ENCODE measurements at places on chromosomes 1 and 21. TPM values are rescaled to one million over a fixed set of nuclear protein-coding genes. Genes with fewer than 3 reads are reported as not detected.
A peak's percentile ranks its signal among the peaks of the same experiment; 100 is the strongest.

DNA sequence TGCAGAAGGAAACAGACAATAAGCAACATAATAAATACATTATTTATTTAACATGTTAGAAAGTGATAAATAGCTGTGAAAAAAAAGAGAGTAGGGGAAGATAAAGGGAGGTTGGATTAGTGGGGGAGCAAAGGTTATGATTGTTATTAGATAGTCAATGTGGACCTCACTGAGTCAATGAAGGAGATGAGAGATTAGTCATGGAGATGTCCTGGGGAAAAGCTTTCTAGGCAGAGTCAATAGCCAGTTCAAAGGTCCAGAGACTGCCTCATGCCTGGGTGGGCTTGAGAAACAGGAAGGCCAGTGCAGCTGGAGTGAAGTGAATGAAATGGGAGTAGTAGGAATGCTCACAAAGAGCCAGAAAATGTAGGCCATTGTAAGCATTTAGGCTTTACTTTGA lies 187.1 kb upstream of the CACYBP start:
- no peaks in the 10 kb centered on the region for H3K27me3 ChIP-seq
- no peak overlapping the region for H3K4me3 ChIP-seq
- H3K27ac ChIP-seq: no peak overlapping the region
- no peak for DNase-seq
- H3K36me3 ChIP-seq: no peaks in the 10 kb centered on the region

The PLEKHO1 gene
- 77.4 TPM for total RNA-seq

The ANGPTL3 gene
- not detected for total RNA-seq

DNA sequence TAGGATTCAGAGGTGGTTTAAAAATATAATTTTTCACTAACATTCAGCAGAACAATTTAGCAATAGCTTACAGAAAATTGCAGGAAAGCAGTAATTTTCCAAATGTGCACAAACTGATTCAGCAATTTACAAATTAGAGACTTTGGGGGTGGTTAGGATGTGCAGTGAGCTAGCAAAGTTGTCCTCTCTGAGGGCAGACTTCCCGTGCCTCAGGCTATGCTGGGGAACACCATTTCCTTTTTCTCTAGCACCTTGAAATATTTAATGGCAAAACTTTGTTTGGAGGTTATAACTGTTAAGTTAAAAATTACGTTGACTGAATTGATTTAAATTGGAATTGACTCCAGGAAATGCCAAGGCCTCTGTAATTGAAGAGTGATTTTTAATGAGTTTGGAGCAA lies 258.9 kb downstream of the PTBP2 start:
- DNase-seq: no peak
- peaks cover 11% of the 10 kb centered on the region for H3K4me1 ChIP-seq
- H3K27ac ChIP-seq: no peak overlapping the region
- no peak overlapping the region for H3K4me3 ChIP-seq
- H3K27me3 ChIP-seq: no peaks in the 10 kb centered on the region

DNA sequence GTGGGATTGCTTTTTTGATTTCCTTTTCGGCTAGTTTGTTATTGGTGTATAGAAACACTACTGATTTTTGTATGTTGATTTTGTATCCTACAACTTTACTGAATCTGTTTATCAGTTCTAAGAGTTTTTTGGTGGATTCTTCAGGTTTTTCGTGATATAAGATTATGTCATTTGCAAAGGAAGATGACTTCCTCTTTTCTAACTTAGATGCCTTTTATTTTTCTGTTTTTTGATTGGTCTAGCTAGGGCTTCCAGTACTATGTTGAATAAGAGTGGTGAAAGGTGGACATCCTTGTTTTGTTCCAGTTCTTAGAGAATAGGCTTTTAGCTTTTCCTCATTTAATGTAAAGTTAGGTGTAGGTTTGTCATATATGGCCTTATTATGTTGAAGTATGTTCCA lies 13.1 kb upstream of the NHLH2 start:
- no peaks in the 10 kb centered on the region for H3K4me1 ChIP-seq
- no peak for DNase-seq
- no peak overlapping the region for H3K4me3 ChIP-seq
- H3K27ac ChIP-seq: no peak overlapping the region
- no peaks in the 10 kb centered on the region for H3K27me3 ChIP-seq
- no peaks in the 10 kb centered on the region for H3K36me3 ChIP-seq

GRCh38 chr1:21590126-21590880 lies 78.9 kb downstream of the RAP1GAP start:
- DNase-seq: no peak
- H3K27me3 ChIP-seq: no peaks in the 10 kb centered on the region
- no peak overlapping the region for H3K27ac ChIP-seq
- H3K36me3 ChIP-seq: no peaks in the 10 kb centered on the region

DNA sequence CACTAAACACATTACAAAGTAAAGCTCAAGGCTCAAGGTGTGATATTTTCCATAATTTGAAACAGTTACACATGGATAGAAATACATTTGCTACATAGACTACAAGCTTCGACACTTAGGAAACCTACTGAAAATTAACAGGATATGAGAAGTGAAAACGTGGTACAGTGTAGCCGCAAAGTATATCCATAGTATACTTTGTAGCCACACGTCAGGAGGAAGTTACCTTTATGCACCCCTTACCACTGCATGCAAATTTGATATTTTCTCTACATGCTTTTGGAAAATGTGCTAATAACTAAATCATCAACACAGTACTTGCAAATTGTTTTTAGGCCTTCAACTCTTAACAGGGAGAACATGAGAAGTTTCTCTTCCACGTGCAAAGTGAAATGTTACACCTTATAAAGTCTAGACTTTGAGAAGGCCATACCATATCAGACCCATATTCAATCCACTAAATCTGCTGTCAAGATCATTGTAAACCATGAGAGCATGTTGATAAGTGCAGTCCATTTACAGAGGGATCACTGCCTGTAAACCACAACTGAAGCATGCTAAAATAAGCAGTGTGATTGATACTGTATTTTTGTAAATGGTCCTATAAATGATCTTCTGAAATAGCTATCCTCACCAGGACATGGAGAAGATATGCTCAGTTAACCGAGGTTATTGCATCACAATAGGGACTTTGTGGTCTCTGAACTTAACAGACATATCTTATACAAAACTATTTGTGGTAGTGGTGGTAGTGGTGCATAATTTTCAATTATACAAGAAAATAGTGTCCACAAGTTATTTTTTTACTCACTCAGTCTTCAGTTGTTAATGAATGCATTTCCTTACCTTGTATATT lies 64.7 kb downstream of the VAV3 start:
- no peaks in the 10 kb centered on the region for H3K27me3 ChIP-seq
- H3K27ac ChIP-seq: no peak overlapping the region
- no peak for DNase-seq

The KRTAP19-1 gene
- total RNA-seq: not detected

The MLLT11 gene
- total RNA-seq: 3.5 TPM

The FCGR3A gene
- 39.1 TPM for total RNA-seq

DNA sequence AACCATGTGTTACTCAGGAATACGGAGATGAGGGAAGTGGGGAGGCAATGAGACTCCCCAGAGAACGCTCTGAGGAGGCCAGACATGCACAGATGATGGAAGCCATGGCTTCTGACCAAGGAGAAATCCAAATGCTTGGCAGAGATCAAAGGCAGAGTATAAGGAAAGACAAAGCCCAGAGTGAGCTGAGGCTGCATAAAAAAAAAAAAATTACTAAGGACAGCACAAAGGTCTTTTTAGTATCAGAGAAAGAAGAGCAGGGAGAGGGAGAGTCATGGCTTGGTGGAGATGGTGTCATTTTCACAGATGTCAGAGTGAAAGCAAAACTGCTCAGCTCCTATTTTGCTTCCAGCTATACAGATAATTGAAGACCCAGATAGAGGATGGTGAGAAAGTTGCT lies 8.1 kb upstream of the NCF2 start:
- DNase-seq: no peak
- H3K4me1 ChIP-seq: peaks cover 8% of the 10 kb centered on the region
- no peaks in the 10 kb centered on the region for H3K36me3 ChIP-seq
- H3K27me3 ChIP-seq: no peaks in the 10 kb centered on the region
- H3K4me3 ChIP-seq: no peak overlapping the region

- H3K4me3 ChIP-seq: peak overlapping the region; percentile 84
- H3K27ac ChIP-seq: peak overlapping the region; percentile 90
- H3K4me1 ChIP-seq: peaks cover 14% of the 10 kb centered on the region
- no peaks in the 10 kb centered on the region for H3K36me3 ChIP-seq
- DNase-seq: no peak
- H3K27me3 ChIP-seq: no peaks in the 10 kb centered on the region
These were observed 722 bp downstream of the TUT4 start for GRCh38 chr1:52552236-52552504.

- H3K27ac ChIP-seq: no peak overlapping the region
- H3K36me3 ChIP-seq: no peaks in the 10 kb centered on the region
- no peak for DNase-seq
- no peaks in the 10 kb centered on the region for H3K4me1 ChIP-seq
- H3K27me3 ChIP-seq: no peaks in the 10 kb centered on the region
These were observed 7.0 kb upstream of the TNFRSF1B start for GRCh38 chr1:12159816-12160215.
